IPS-NIHi11 (cell line): ENCODE measurements at places on chromosomes 7 and 10.

DNA sequence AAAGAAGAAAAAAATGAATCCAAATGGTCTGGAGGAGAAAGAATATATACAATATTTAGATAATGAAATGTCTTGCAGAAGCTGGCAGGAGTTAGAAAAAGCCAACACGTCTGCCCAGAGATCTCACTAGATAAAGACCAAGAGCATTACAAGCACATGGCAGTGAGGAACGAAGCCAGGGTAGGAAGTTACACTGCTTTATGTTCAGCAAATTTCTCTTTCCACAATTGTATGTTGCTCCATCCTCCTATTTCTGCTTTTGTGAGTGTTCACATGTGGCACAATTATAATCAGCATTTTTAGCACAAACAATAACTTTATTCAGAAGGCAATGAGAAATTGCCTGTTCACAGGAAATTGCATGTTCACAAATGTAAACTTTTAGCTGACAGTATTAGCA is 53.7 kb downstream of the LRRC17 start:
- DNase-seq: no peak

- DNase-seq: no peak
Observed at GRCh38 chr7:31811650-31812461, 124.8 kb downstream of the PPP1R17 start.

- no peak for DNase-seq
Observed at GRCh38 chr10:116722736-116723427, 19.5 kb downstream of the HSPA12A start.

DNA sequence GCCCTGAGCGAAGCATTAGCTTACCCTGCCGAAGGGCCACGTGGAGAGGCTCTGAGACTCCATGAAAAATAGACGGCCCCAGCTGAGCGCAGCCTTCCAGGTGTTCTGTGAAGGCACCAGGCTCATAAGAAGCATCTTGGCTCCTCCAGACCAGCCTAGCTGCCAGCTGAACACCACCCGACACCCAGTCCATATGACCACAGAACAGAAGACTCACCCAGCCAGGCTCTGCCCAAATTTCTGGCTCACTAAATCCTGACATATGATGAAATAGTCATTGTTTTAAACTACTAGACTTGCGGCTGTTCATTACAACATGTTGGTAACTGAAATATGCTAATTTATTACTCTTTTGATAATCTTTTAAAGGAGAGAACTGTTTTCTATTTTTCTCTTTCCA is 99.5 kb upstream of the ABI1 start:
- no peak for DNase-seq

DNA sequence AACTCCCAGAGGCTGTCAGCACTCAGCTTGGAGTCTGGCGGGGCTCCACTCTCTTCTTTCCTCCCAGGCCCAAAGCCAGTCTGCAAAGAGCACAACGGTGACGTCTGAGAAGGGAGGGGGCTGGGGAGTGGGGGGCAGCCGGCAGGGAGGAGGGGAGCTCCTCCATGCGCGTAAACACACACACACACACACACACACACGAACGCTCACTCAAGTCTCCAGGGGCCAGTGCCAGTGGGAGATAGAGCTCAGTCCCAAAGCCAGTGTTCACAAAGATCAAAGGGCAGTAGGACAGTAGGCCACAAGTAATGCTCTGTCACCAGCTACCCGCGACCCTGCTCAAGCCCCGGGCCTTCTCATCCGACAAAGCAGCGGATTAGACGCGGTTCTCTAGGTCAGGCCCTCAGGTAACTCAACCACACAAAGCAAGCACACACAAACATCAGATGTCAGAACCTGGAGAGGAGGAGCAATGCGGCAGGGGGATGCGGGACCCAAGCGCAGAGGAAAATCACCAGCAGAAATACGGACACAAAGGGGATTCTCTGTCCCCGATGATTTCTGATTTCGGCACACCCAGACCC is 19.9 kb downstream of the TCAF1 start:
- peak; percentile 73 for DNase-seq

GRCh38 chr7:33497051-33497450 is 367.7 kb downstream of the BBS9 start:
- no peak for DNase-seq
